ENCODE measurements at places on chromosomes 6 and 20. TPM values are rescaled to one million over a fixed set of nuclear protein-coding genes. Genes with fewer than 3 reads are reported as not detected.

DNA sequence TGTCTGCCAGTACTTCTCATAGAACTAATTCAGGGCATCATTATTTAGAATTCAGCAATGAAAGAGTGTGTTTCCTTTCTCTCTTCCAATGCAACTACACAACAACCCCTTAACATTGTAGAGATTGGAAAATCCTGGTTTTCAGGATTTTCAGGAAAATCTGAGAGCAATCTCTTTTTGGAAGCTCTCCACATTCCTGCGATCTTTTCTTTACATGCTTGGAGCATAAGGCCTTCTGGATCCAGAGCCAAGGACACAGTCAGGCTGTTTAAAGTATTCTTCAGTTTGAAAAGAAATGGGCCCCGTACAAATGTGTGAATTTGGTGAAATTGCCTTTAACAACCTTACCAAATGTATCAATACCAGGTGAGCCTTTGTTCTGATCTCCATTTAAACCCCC, 469.7 kb downstream of the PKHD1 start:
- DNase-seq = no peak

KIF6 gene
- total RNA-seq = 0.61 TPM

- no peak for DNase-seq
Measured at GRCh38 chr6:72218125-72218524, 331.8 kb downstream of the RIMS1 start.

PSORS1C2 gene
- 55.5 TPM for total RNA-seq

- DNase-seq = no peak
Measured at GRCh38 chr6:117601811-117602150, 530 bp downstream of the GOPC start.

TSPO2 gene
- not detected for total RNA-seq

- no peak for DNase-seq
Measured at GRCh38 chr20:48965189-48965910, 43.8 kb downstream of the ARFGEF2 start.

- DNase-seq = no peak
Measured at GRCh38 chr20:62229667-62230066, 8.7 kb upstream of the OSBPL2 start.

GRCh38 chr6:146026873-146027272, 2.0 kb upstream of the GRM1 start:
- DNase-seq = no peak

TCF19 gene
- 24.2 TPM for total RNA-seq

GRCh38 chr6:163400509-163400908, 14.0 kb upstream of the QKI start:
- DNase-seq = no peak

DNA sequence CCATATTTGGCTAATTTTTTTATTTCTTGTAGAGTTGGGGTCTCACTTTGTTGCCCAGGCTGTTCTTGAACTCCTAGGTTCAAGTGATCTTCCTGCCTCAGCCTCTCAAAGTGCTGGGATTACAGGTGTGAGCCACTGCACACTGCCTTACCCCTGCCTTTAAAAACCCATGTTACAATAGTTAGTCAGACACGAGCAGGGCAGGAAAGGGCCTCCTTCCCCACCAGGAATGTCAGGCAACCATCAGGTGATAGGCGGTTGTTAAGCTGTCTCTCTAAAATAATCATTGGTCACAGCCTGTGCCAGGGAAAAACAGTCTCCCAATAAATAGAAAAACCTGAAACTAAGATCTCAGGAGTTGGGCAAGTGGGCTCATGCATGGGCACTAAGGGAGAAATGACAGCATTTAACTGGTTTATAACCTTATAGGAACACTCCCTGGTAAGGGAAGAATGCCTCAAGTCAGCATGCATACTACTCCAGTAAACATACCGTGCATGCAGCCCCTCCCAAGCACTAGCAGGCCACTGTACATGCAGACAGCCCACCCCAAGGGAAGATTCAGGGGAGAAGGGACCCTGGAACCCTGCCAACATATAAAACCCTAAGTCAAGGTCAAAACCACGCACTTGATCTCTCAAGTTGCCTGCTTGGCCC, 8.4 kb downstream of the OR2H2 start:
- no peak for DNase-seq

- DNase-seq = peak; percentile 88
Measured at GRCh38 chr20:6828794-6829423, 61.4 kb downstream of the BMP2 start.

GRCh38 chr20:20404633-20405032, 36.7 kb downstream of the INSM1 start:
- peak; percentile 26 for DNase-seq

GRCh38 chr20:61812845-61813485, 252.7 kb downstream of the TAF4 start:
- DNase-seq = no peak

GRCh38 chr6:89443658-89444057, 10.7 kb downstream of the ANKRD6 start:
- DNase-seq = no peak

GPSM3 gene
- total RNA-seq = 0.69 TPM

EBF4 gene
- total RNA-seq = 9.0 TPM

RAET1E gene
- 41.8 TPM for total RNA-seq

CAGE1 gene
- total RNA-seq = not detected

DNA sequence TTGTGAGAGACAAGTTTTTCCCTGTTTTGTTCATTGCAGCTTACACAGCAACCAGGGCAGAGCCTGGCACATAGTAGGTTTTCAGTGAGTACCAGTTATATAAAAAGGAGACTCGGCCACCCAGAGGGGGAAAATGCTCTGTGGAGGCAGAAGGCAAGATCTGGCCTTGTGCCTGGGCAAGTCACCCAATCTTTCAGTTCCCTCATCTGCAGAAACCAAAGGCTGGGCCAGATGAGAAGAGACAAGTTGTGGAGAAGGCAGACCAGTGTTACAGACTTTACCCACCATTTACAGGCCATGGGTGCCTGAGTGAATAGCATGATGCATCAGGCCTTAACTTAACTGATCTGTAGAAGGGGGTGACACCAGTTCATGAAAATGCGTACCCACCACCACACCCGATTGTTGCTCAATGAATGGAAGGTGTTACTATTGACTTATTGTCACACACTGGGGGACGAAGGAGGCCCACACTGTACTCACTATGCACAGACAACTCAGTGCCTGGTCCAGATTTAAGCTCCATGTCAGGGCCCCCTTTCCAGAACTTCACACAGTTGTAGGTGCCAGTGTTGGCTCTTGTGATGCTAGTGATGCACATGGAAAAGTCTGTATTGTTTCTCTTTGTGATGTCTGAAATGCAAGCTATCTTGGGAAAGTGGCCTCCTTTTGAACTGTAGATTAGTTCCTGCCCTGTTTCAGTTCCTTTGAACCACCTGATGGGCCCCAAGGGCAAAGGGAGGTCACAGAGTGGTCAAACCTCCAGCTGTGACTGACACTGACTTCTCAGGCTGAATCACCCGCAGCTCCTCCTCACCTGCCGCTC, 64.3 kb upstream of the SIRPG start:
- no peak for DNase-seq

- no peak for DNase-seq
Measured at GRCh38 chr6:41527721-41528408, 18.3 kb upstream of the FOXP4 start.

- DNase-seq = no peak
Measured at GRCh38 chr6:152166497-152166896, 359.0 kb downstream of the ESR1 start.

GRCh38 chr20:35568645-35569044, 26.8 kb downstream of the ERGIC3 start:
- no peak for DNase-seq

OOEP gene
- total RNA-seq = 0.88 TPM

GRCh38 chr6:75257343-75258087, 13.9 kb upstream of the COX7A2 start:
- no peak for DNase-seq

DNA sequence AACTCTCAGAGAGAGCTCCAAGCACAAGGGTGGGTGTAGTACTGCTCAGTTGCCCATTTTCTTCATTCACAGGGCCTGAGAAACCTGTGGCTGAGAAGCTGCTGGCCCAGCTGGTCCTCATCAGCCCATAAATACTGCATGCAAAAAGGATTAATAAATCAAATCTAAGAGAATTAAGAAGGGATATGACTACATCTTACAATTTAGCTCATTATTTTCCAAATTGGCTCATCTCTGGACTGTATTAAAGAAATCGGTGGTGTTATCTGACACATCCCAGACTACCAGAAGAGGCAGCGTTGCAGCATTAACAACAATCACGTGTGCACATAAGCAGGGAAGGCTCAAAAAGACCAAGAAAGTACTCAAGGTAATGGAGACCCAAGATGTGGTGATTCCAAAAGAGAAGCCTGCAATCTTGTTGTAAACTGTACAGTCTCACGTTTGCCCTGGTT, 90.7 kb downstream of the CD24 start:
- DNase-seq = no peak

DNA sequence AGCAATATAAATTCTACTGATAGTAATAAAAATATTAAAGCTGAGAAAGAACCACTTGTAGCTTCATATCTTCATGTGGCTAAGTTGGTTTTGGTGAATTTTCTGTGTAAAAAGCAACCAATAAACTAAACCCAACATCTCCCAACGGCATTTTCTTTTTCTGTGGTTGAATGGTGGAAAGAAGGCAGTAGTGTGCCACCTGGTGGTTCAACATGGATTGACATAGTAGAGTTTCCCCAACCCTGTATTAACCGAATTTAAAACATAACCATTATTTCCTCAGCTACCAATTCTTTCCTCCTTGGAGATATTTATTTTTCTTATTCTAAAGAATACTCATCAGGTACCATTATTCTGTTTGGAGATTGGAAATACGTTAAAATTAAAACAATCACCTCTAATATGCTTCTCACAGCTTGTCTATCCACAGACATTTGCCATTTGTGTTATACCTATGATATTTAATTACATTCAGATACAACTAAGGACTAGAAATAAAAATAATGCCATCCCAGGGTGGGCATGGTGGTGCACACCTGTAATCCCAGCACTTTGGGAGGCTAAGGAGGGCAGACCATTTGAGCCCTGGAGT, 117.1 kb upstream of the EEF1E1 start:
- DNase-seq = peak; percentile 25

GRCh38 chr6:20717743-20718142, 183.5 kb downstream of the CDKAL1 start:
- no peak for DNase-seq

GRCh38 chr6:130202782-130203181, 20.0 kb downstream of the SAMD3 start:
- DNase-seq = no peak

SYNDIG1 gene
- total RNA-seq = not detected

- no peak for DNase-seq
Measured at GRCh38 chr6:151101816-151102694, 137.7 kb upstream of the AKAP12 start.

- no peak for DNase-seq
Measured at GRCh38 chr6:81731814-81732213, 20.7 kb downstream of the TENT5A start.

CD93 gene
- 12.6 TPM for total RNA-seq

DNA sequence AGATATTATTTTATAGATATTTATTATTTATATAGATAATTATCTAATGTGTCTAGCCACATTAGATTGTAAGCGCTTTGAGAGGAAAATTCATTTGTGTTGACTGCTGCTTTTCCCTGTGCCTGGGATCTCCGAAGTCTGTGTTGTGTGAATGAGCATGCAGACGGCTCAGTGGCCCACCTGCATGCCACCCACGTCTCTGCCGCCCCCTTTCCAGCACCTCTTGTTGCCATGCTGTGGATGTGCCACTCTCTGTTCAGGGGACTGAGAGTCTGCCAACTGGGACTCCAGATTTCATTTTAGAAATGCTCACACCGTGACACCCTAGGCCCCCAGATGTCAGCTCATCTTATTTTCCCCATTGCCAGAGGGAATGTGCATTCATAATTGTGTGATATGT, 139.7 kb downstream of the JARID2 start:
- DNase-seq = no peak

GRCh38 chr6:134549854-134550253, 231.9 kb upstream of the SGK1 start:
- DNase-seq = no peak

DNA sequence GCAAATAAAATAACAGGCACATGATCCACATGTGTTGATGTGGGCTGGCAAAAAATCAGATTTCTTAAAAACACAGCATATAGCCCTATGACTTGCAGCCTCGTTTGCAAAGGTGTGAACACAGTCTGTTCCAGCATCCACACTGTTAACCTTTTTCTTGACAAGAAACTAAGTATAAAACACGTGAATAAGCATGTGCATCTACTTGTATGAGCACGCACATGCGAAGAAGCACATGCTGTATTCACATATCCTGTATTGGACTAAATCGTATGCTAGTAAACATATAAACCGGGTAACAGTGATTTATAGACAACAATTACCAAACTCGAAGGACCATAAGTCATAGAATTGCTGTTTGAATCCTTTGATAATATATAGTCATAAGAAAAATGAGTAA, 218.7 kb downstream of the HDGFL1 start:
- DNase-seq = no peak

DNA sequence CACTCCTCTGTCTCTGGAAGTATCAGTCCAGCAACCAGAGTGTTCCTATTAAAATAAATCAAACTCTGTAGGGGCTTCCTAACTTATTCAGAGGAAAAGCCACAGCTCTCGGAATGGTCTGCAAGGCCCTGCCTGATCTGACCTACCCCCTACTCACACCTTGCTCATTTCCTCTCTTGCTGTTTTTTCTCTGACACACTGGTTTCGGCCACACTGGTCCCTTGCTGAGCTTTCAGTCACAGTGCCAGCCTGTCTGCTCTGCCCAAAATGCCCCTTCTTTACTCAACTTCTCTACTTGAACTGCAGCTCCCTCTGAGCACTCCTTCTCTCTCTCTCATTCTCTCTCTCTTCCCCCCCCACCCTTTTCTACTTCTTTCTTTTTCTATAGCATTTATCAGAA, 430.2 kb downstream of the UTRN start:
- no peak for DNase-seq

KHDC1L gene
- total RNA-seq = not detected

SRSF12 gene
- not detected for total RNA-seq

- DNase-seq = no peak
Measured at GRCh38 chr6:110517601-110518281, 41.3 kb upstream of the SLC22A16 start.

- no peak for DNase-seq
Measured at GRCh38 chr20:3677733-3678132, 4.1 kb downstream of the ADAM33 start.

PDE7B gene
- total RNA-seq = 0.30 TPM

DNA sequence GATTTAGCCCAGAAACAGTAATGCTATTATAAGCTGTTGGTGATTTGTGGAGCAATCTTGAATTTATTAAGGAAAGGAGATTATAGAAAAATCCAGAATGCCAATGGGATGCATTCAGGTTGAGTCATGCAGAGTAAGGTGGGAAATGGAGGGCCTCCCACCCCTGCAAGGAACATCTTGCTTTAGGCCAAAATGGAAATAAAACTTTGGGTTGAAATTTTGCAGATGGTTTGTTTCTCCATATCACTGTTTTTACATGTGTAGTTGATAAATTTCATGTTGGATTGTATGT, 152.4 kb downstream of the BCAS1 start:
- DNase-seq = no peak

TCP11 gene
- total RNA-seq = 0.97 TPM

LSM2 gene
- total RNA-seq = 24.7 TPM

ANKRD66 gene
- not detected for total RNA-seq

- no peak for DNase-seq
Measured at GRCh38 chr6:116564921-116565872, 6.1 kb upstream of the RWDD1 start.

TBX18 gene
- 1.1 TPM for total RNA-seq

All from lower leg skin (tissue), 4 donors.